Activated T-helper 1 cell treated with anti-CD3 and anti-CD28 coated beads, Interleukin-12 subunit alpha, Interleukin-12 subunit beta, Interleukin-2, Interleukin-4 antibody, amounts not matched to agents 30 ng/mL and 10 ng/mL and 1 ng/mL, durations not matched to agents 14 hours and 24 hours and 36 hours (primary cell): ENCODE measurements at places on chromosomes 7 and 10.

- no peak for DNase-seq
These were observed 91.3 kb downstream of the AVL9 start for GRCh38 chr7:32586291-32587221.

DNA sequence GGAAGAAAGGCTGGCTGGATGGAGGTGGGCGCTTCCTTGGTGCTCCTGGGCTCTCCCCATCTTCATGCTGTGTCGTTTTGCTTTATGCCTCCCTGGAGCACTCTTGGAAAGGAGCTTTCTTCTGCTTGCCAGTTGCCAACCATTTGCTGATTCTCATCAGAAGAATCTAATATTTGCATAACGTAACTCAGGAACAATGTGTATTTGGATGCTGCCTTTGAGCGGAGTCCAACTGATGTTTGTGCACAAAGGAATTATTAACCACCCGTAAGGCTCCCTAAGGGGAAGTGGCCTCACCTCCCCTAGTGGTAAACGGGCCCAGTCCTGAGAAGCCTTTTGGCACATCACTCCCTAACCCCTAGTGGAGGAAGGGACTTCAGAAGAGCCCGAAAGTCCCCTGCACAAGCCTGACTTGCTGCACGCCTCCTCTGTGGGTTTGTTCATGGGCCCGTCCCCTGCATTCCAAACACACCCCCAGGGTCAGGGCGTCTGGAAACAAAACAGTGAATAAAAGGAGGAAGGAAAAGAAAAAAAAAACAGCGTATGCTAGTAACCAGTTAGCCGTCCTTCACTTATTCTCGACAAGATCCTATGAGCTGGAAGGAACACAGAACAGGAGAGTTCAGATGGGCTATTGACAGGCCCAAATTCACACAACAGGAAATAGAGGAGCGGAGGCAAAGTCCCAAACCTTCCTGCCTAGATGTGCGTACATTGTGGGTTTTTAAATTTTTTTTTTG, 602.2 kb downstream of the LRMDA start:
- DNase-seq, result no peak

- DNase-seq, result no peak
These were observed 20.8 kb downstream of the WDFY4 start for GRCh38 chr10:48705401-48705938.

DNA sequence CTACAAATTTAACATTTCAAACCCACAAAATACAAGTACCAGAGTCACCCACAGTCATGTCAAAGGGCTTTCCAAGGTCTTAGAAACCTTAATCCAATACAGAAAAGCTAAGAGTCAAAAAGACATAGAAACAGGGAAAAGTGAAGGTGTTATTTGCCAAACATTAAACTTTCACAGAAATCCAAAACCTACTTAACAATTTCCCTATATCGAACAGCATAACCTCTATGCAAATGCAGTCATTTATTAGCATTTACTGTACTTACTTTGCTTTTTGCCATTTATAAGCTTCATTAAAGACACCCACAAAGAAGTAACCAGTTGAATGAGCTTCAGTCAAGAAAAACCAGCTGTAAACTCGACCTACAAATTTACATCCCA, 1.6 kb downstream of the PANK1 start:
- no peak for DNase-seq

GRCh38 chr7:4050126-4050660, 631.9 kb upstream of the FOXK1 start:
- DNase-seq, result no peak

- DNase-seq, result no peak
These were observed 13.4 kb downstream of the CFAP43 start for GRCh38 chr10:104218751-104219150.

- no peak for DNase-seq
These were observed 21.5 kb upstream of the NPVF start for GRCh38 chr7:25249772-25250171.

- DNase-seq, result no peak
These were observed 9.5 kb downstream of the HIPK2 start for GRCh38 chr7:139768249-139768824.

- DNase-seq, result no peak
These were observed 25.6 kb upstream of the MKX start for GRCh38 chr10:27771231-27771630.

DNA sequence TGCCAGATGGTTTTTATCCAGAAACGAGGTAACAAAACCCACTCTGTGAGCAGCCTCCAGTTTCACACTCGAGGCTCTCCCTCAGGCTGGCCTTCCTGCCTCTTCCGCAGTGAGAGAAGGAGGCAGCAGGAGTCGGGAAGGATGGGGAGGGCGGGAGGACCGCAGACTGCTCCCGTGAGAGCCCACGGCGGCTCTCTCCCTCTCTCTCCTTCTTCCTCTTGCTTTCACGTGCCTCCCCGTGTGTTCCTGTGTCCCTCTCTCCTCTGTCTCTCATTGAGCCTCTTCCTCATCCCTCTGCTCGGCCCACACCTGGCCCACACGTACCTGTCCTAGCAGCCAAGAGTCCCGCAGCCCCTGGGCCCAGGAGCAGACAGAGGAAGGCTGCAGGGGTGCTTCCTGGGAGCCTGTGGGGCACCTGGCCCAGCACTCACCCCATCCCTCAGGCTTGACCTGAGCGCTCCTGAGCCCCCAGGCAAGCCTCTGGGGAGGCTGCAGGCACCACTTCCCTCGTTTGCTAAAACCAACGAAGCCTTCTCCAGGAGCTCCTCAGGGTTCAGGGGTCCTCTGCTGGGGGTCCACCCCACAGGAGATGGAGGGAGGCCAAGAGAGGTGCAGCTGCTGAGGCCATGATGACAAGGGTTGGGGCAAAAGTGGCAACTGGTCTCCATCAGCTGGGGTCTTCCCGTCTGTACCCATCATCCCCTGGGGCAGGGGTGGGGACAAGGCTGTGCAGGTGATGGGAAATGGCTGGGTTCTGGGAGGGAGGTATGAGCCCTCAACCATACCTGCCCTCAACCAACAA, 13.6 kb downstream of the SPOCK2 start:
- no peak for DNase-seq

DNA sequence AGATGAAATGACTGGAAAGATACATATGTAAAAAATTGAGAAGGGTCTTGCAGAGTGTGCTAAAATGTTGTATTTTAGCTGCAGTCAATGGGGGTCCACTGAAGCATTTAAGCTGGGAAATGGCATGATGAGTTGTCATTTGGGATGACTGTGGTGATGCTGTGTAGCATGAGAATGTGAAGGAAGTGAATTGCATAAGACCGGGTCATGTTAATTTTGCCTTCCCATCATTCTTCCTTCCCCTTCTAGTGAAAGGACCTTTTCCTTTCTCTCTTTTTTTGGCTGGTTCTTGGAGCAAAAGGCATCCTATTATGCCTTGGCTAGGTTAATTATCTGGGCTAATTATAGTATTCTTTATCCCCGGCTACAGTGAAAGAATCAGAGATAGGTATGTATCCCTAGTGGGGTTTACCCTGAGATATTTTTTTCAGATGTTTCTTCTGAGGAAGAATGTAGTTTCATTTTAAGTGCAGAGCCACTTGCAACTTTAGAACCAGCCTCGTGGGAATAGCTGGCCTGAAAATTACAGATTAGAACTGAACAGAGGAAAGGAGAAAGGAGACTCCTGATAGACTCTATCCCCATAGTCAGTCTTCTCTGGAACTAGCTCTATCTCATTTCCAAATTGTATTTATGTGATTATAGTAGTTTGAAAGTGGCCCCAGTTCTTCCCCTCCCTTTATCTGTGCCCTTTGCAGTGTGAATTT, 93.6 kb downstream of the HGF start:
- no peak for DNase-seq
